BJ (cell line): ENCODE measurements at places on chromosomes 6 and 20.
A peak's percentile ranks its signal among the peaks of the same experiment; 100 is the strongest.

GRCh38 chr6:12152023-12152970, 137.9 kb upstream of the EDN1 start:
- DNase-seq: no peak

DNA sequence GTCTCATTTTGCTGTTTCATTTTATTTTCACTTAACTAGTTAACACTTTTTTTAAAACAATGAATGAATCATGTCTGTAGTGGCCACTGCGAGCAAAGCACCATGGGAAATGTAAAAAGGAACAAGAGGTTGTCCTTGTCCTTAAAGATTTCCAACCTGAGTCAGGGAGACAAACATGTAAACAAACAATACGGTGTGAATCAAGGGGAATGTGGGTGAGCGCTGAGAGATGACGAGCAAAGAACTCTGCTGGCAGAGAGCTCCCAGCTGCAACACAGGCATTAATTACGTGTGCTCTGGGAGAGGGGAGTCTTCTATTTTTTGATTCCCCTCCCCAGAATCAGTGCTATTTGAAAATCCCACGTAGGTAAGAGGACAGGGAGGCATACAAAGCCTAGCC, 84.3 kb downstream of the ATXN1 start:
- DNase-seq: peak; percentile 23

DNA sequence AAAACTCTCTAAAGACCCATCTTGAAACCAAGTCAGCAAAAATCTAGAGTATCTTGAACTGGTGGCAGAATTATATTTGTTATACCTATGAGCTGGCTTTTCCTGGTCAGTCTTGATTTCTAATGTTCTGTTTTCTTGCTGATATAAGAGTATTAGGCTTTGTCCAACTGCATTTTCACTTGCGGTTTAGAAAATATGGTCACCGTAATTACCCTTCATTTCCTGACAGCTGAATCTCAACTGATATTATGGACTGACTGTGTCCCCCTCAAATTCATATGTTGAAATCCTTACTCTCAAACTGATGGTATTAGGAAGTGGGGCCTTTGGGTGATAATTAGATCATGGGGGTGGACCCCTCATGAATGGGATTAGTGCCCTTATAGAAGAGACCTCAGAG, 72.1 kb downstream of the TXLNB start:
- DNase-seq: no peak

GRCh38 chr6:105184921-105185320, 5.1 kb upstream of the POPDC3 start:
- DNase-seq: no peak

GRCh38 chr20:15252304-15252703, 914.9 kb upstream of the FLRT3 start:
- DNase-seq: no peak

GRCh38 chr20:58408603-58409246, 19.7 kb downstream of the VAPB start:
- DNase-seq: no peak

DNA sequence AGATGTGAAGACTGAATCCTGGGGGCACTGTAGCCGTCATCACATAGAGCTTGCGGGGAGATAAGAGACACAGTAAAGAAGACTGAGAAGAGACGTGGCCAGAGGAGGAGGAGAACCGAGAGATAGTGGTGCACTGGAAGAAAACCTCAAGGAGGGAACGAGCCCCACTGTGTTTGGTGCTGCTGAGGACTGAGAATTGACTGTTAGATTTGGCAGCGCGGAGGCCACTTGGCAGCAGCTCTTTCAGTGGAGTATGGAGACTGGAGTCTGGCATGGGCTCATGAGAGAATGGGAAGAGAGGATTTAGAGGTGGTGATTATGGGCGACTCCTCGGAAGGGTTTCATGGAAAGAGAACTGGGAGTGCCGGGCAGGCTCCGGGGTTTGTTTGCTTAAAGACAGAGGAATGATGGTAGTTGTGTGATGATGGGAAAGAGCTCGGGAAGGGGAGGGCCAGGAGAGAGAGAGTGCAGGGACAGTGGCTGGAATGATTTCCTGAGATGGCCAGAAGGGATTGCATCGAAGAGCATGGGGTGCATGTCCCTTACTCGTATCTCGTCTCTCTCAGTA, 18.0 kb downstream of the CDYL start:
- no peak for DNase-seq

DNA sequence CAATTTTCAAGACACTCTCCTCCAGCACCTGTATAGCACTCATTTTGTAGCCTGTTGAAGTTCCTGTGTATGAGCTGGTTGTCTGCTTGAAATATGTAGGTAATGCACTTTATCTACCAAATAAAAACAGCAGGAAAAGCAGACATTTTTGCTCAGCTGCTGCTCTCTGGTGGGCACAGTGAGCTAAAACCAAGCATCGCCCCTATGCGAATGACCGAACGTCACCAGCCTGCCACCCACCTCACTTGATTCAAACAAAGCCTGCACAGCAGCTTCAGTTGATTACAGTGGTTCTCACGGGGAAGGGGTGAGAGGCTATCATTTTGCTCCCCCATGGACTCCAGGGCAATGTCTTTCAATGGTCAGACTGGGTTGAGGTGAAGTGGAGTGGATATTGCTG, 185.7 kb downstream of the SASH1 start:
- no peak for DNase-seq
